ENCODE measurements at places on chromosomes 3 and 15. TPM values are rescaled to one million over a fixed set of nuclear protein-coding genes. Genes with fewer than 3 reads are reported as not detected.

DAZL gene
- total RNA-seq: not detected

NRROS gene
- 3.2 TPM for total RNA-seq

ENTPD3 gene
- total RNA-seq: not detected

CTXN2 gene
- total RNA-seq: not detected

P2RY13 gene
- total RNA-seq: not detected

C15orf62 gene
- 0.46 TPM for total RNA-seq

CTXND1 gene
- not detected for total RNA-seq

GPR27 gene
- total RNA-seq: not detected

SLC28A2 gene
- total RNA-seq: not detected

TJP1 gene
- 76.0 TPM for total RNA-seq

GOLGA6D gene
- not detected for total RNA-seq

LRRC15 gene
- not detected for total RNA-seq

SSUH2 gene
- total RNA-seq: not detected

EDC3 gene
- 10.7 TPM for total RNA-seq

AHSG gene
- not detected for total RNA-seq

CYFIP1 gene
- 55.0 TPM for total RNA-seq

CLDN18 gene
- total RNA-seq: not detected

ZNF501 gene
- total RNA-seq: 5.8 TPM

GOLGA8G gene
- not detected for total RNA-seq

PLXND1 gene
- 148 TPM for total RNA-seq

MNS1 gene
- total RNA-seq: 1.5 TPM

CCDC33 gene
- not detected for total RNA-seq

GABRA5 gene
- not detected for total RNA-seq

SIDT1 gene
- total RNA-seq: 0.32 TPM

NOX5 gene
- total RNA-seq: not detected

DNAJA4 gene
- total RNA-seq: 5.2 TPM

VIPR1 gene
- total RNA-seq: 0.32 TPM

C2CD4A gene
- 4.2 TPM for total RNA-seq

LRTM1 gene
- total RNA-seq: not detected

SLC12A8 gene
- 0.65 TPM for total RNA-seq

GOLGA8R gene
- total RNA-seq: 1.4 TPM

ERICH6 gene
- not detected for total RNA-seq

PRR20G gene
- total RNA-seq: not detected

NR2E3 gene
- total RNA-seq: 0.15 TPM

MAGI1 gene
- 31.0 TPM for total RNA-seq

ISLR2 gene
- total RNA-seq: not detected

CAMP gene
- total RNA-seq: not detected

SLCO2A1 gene
- 0.65 TPM for total RNA-seq

CCR3 gene
- total RNA-seq: not detected
